ENCODE measurements at places on chromosomes 6 and 20.
A peak's percentile ranks its signal among the peaks of the same experiment; 100 is the strongest.

- peak; percentile 92 for ATAC-seq
Observed at GRCh38 chr6:53752856-53753255, 41.9 kb upstream of the LRRC1 start.

GRCh38 chr20:32563311-32564272 is 21.5 kb downstream of the NOL4L start:
- ATAC-seq: no peak

DNA sequence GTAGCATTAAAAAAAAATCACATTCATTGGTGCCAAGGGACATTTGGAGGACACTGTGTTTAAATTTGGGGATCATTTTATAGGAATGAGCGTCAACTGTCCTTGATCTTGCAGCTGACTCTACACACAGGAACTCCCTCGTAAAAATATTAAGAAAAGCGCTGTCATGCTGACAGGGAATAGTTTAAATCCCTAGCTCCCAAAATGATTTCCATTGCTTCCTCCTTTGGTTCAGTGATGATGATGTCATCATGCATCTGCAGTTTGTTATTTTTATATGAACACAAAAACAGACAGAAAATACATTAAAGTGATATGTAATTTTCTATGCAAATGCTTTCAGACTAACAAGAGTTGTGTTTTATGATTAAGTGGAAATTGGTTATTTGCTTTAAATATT is 275.6 kb downstream of the BTBD9 start:
- no peak for ATAC-seq

GRCh38 chr6:135624402-135625295 is 127.1 kb upstream of the AHI1 start:
- ATAC-seq: no peak

DNA sequence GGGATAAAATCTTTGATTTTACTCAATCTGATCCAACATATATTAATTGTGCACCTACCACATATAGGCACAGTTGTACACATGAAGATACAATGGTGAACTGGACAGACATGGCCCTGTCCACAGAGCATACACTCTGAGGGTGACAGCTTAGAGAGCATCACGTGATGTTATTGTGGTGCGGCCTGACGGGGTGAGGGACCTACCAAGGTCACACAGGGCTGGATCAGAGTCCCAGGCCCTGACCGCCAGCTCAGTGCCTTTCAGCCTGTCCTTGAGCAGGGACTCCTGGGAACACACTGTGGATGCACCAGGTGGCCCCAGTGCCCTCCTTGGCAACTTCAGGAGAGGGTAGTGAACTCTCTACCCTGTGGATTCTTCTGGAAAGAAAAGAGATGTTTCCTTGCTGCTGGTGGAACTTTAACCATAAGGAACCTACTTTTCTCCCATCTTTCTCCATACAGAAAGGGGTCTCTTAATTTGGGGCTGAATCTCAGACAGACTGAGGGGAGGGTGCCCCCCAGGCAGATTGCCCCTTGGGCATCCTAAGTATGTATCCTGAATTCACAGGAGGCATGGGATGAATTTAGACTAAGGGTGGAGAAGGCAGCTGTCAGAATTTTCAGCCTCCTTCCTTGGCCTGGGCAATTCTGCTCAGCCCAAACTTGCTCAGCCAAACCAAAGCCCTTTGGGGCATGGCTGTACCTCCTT is 26.5 kb downstream of the PCK1 start:
- no peak for ATAC-seq

- no peak for ATAC-seq
Observed at GRCh38 chr6:37956711-37957275, 137.3 kb downstream of the ZFAND3 start.

- ATAC-seq: no peak
Observed at GRCh38 chr6:101760843-101761621, 367.5 kb downstream of the GRIK2 start.

GRCh38 chr20:31570735-31571617 is 34.1 kb upstream of the ID1 start:
- no peak for ATAC-seq

Data from motor neuron (in vitro differentiated cells).